ENCODE measurements at places on chromosomes 16 and 17.

GRCh38 chr17:68429881-68430280 lies 27.4 kb downstream of the WIPI1 start:
- no peak for DNase-seq

GRCh38 chr16:14148569-14148968 lies 77.5 kb downstream of the MRTFB start:
- no peak for DNase-seq

GRCh38 chr17:51056813-51057510 lies 63.7 kb downstream of the SPAG9 start:
- DNase-seq, result peak; percentile 9

- DNase-seq, result peak; percentile 78
These were observed 2.3 kb downstream of the BAHCC1 start for GRCh38 chr17:81397314-81398175.

DNA sequence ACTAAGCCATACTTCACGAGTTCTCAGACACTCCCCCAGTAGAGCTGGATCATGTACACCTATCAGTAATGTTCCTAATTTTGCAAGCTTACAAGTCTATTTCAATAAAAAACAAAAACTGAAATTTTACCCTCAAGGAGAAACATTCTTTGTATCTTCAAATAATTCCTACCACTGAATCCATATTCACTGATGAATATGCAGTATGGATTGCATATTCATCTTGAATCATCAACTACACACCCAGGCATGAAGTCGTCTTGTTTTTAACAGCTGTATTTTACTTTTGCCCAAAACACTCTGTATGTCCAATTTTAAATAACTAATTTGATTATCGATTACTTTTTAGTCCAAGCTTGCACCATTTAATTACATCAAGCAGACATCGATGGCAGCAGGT lies 31.8 kb downstream of the ZDHHC7 start:
- no peak for DNase-seq

- no peak for DNase-seq
These were observed 16.6 kb downstream of the NUDT7 start for GRCh38 chr16:77738706-77739558.

DNA sequence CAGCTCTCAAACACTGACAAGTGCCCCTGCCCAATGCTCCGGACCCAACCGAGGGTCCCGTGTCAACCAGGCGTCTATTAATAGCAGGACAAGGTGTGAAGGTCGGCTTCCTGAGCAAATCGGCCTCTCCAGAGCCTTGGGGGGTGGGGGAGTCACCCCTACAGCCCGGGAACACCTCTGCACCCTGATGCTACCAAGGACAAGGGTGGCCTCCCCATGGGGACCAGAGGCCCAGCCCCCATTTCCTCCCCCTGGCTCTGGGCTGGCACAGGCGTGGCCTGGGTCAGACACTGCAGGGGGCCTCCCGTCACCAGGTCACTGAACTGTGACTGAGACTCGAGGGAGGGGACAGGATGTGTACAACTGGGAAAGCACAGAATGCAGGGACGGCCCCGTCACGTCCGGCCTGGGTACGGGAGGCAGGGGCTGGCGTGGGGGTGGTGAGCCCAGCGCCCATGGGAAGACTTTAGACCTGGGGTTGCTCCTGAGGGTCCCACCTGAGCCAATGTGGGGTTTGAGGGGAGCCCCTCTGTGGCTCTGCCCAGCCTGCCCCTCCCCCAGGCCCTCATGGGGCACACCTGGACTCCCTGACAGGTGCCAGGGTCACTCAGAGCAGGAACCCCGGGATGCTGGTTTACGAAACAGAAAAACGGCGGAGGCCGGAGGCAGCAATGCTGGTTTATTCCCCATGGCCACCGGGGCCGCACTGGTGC lies 579 bp upstream of the CYBA start:
- no peak for DNase-seq

- peak; percentile 99 for DNase-seq
These were observed 5.6 kb downstream of the GFAP start for GRCh38 chr17:44909681-44910144.

DNA sequence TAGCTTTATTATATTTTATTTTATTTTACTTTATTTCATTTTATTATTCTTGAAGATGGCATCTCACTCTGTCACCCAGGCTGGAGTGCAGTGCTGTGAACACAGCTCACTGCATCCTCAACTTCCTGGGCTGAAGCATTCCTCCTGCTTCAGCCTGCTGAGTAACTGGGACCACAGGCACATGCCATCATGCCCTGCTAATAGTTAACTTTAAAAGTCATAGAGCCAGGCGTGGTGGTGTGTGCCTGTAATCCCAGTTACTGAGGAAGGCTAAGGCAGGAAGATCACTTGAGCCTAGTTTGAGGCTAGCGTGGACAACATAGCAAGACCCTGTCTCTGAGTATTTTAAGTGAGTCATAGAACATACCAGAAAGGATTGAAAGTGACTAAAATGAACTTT lies 38.7 kb downstream of the ESRP2 start:
- DNase-seq, result no peak

GRCh38 chr17:36592716-36593321 lies 1.1 kb downstream of the DHRS11 start:
- DNase-seq, result no peak

- DNase-seq, result no peak
These were observed 1.1 kb upstream of the THRA start for GRCh38 chr17:40061609-40062038.

- DNase-seq, result no peak
These were observed 178.2 kb upstream of the SOX9 start for GRCh38 chr17:71942626-71943025.

GRCh38 chr16:73299346-73299745 lies 251.4 kb upstream of the ZFHX3 start:
- DNase-seq, result no peak

DNA sequence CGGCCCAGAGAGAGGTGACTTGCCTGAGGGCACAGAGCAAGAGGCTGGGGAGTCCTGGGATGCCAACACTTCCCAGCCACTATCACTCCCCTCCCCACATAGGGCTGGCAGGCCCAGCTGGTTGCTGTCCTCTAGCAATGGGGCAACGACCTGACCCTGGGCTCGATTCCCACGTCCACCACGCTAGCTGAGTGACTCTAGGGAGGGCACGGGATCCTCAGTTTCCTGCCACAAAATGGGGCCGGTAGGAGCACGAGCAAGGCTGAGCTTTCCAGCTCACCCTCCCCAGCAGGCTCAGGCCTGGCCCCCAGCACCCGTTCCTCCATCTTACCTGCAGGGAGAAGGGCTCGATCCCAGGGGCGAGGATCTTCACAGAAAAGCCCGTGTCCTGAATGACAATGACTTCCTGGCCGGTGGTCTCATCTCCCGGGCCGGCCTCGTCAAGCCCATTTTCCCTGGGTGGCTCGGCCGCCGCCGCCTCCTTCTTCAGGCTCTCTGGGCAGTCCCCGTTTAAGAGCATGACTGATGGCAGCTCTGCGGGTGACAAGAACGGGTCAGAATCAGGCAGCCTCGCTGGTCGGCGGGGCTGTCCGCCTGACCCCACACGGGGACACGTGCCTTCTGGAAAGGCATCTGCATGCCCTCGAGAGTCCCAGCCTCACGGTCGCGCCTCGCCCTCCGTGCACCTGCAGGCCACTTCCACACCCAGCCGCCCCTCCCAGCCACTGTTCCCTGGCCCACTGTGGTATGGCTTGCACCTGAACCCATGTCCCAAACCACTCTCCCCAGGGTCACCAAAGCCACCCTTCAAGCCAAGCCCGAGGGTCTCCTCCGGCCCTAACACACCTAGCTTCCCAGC lies 7.3 kb downstream of the CLUH start:
- DNase-seq, result no peak

GRCh38 chr17:78617511-78618061 lies 40.4 kb upstream of the DNAH17 start:
- DNase-seq, result no peak

DNA sequence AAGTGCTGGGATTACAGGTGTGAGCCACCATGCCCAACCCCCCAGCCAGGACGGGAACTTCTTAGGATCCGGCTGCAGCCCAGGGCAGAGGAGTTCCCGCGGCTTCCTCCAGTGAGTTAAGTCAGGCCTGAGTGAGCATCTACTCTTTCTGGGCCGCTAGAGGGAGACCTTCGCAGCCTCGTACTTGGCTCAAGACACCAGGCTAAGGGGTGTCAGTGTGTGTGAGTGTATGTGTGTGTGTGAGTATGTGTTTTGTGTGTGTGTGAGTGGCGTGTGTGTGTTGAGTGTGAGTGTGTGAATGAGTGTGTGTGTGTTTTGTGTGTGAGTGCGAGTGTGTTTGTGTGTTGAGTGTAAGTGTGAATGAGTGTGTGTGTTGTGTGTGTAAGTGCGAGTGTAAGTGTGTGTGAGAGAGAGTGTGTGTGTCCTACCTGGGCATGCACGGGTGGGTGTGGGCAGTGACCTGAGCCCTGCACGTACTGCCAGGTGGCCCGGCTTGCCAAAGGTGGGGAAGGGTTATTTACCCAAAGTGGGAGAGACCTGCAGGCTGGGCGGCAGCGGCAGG lies 58.5 kb downstream of the TMEM235 start:
- DNase-seq, result peak; percentile 85

- DNase-seq, result no peak
These were observed 52.4 kb downstream of the CA10 start for GRCh38 chr17:52106072-52106471.

DNA sequence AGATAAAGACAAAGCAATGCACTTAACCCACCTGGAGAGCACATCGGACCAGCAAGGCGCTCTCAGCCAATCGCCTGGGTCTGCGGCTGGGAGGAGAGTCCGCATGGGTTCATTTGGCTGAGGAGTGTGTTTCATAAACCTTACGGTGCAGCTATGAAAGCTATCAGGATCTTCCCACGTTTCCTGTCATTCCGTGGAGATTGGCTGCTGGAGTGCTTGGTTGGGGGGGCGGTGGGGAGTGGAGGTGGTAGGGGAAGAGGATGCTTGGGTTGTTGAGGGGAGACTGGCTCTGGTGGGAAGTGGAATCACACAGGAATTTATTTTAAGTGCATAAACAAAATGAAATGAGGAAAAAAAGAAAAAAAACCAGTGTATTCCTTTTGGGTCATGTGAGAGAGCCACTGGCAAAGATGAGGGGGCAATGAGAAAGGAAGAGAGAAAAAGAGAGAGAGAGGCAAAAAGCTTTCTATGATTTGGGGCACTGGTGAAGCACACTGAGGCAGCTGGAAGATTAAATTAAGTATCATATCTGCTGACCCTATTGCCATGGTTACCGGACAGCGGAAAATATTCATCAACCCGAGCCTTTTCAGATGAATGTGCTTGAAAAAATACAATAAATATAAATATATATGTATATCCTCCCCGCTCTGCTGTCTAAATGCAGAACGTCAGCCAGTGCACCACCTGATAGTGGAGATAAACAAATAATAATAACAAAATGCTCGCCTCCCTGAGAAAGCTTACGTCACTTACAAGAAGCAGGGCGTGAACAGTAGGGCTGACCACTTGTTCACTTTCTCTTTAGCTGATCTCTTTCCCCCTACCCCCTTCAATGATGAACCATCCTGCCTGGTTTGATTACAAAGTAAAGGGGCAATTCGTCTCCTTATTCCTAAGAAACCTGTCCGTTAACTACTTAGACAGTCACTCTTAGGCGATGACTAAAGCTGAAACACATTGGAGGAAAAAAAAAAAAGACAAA lies 457.0 kb upstream of the ZFHX3 start:
- no peak for DNase-seq

GRCh38 chr17:76547183-76547641 lies 7.4 kb downstream of the PRCD start:
- DNase-seq, result no peak

DNA sequence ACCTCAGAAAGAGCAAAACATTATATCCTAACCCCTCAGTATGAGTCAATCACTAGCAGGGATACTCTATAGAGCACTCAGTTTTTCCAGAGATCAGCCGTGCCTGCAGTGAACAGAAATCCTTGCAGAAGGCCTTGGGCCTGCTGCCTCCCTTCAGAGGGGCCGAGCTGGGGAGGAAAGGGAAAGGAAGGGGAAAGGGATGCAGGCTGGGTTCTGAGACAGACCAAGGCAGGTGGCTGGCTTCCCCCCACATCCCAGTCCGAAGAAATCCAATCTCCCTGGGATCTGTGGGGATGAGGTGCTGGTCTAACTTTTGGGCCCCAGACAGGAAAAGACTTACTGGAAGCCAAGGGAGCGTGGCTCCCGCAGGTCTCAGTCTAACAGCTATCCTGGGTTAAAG lies 25.3 kb downstream of the SRL start:
- no peak for DNase-seq

- DNase-seq, result peak; percentile 91
These were observed 28.6 kb upstream of the ITGA3 start for GRCh38 chr17:50027172-50027880.

DNA sequence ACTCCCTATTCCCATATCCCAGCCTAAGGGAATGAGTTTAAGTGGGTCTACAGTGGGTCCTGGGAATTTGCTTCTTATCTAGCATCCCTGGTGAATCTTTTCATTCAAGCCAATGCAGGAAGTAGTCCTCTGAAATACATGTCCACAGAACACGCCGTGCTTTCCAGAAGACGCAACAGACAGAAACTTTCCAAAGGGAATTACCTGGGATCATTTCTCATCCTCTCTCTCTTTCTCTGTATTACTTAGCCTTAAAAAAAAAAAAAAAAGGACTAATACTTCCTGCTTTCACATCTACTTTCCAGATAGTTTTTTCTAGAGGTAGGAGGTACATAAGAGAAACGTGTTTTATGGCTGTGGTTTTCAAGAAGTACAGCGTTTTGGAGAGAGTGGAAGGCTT lies 499.0 kb downstream of the MAF start:
- no peak for DNase-seq

- no peak for DNase-seq
These were observed 89.2 kb downstream of the PITPNC1 start for GRCh38 chr17:67466251-67466796.

DNA sequence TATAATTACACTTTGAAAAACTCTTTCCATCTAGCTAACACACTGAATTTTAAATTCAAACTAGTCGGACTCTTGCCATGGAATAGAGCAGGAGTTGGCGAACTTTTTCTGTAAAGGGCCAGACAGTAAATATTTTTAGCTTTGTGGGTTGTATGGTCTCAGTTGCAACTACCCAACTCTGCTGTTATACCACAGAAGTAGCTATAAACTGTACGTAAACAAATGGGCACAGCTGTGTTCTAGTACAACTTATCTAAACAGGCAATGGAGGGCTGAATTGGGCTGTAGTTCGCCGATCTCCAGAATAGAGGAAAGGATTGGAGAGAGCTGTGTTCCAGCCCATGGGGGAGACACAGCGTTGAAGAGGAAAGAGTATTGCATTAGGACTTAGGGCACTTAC lies 8.7 kb downstream of the CNTROB start:
- no peak for DNase-seq

DNA sequence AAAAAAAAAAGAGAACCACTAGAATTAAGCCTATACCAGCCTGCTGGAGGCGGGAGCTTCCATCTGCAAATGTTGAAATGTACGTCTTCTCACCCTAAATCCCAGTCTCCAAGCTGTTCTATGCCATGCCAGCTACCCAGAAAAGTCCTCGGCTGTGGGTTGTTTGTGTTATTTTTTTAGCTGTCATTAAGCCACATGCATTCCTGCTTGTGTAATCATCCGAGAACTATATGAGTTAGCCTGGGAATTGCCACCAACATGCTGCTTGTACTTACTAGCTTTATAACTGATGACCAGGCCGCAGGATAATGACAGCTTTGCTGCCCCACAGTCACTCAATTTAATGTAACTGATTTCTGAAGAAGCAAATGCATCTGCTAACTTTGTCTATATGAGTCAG lies 313.9 kb upstream of the SALL1 start:
- DNase-seq, result no peak

GRCh38 chr16:31458073-31458843 lies 1.0 kb upstream of the ARMC5 start:
- no peak for DNase-seq
